ENCODE measurements at places on chromosomes 16 and 17.
A peak's percentile ranks its signal among the peaks of the same experiment; 100 is the strongest.

GRCh38 chr16:1815461-1815860, 11.2 kb downstream of the HAGH start:
- DNase-seq: no peak

DNA sequence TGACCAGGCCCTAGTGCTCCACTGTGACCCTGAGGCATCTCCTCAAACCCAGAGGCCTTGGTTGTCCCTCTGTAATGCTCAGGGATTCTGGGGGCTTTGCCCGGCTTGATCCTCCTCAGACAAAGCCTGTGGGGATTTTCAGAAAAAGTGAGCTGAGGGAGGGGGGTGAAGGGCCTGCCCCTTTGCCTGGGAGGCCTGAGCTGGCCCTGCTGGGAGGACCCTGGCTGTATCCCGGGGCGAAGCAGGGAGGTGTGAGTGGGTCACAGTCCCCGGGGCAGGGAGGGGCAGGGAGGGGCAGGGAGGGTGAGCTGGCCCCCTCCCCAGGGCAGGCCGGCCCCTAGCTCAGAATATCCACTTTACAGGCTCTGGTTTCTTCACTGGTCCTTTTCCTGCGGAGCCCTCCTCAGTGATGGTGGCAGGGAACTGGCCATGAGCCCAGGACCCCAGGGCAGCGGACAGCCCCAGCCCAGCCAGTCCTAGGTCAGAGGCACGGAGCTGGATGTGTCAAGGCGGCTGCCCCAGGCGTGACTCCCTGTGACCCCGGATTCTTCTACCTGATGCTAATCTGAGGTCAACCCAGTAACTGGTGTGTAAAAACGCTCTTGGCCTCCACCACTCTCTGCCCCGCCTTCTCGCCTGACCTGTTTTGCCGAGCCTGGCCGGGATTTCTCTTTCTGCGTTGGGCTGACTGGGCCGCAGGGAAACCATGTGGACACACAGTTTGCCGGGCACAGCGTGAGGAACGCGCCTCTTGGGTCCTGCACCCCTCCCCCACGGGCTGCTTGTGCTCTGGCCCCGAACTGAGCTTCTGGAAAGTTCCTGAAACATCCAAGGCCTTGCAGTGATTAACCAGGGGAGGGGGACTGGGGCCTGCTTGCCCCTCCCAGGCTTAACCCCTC, 5.8 kb upstream of the FASN start:
- DNase-seq: no peak

DNA sequence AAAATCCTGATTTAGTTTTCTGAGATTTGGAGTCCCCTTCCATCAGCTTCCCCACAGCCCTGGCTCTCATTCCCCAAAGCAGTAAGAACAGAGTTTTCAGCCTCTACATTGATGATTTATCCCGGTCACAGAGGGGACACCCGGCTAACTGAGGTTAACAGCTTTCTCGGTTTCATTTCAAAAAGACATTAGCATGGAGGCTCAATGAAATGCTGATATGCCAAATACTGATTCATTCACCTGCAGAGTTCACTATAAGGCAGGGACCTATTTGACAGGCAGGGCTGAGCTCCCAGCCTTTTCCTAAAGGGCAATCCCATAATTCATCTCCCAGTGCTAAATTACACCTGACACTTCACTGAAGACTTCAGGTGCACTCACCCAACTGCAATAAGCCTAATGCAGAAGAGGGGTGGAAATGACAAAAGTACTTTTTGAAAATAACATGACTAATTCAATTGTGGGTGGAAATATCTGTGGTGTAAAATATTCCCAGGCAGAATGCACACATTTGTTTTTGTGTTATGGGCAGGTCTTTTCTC, 99.8 kb upstream of the PMFBP1 start:
- no peak for DNase-seq

DNA sequence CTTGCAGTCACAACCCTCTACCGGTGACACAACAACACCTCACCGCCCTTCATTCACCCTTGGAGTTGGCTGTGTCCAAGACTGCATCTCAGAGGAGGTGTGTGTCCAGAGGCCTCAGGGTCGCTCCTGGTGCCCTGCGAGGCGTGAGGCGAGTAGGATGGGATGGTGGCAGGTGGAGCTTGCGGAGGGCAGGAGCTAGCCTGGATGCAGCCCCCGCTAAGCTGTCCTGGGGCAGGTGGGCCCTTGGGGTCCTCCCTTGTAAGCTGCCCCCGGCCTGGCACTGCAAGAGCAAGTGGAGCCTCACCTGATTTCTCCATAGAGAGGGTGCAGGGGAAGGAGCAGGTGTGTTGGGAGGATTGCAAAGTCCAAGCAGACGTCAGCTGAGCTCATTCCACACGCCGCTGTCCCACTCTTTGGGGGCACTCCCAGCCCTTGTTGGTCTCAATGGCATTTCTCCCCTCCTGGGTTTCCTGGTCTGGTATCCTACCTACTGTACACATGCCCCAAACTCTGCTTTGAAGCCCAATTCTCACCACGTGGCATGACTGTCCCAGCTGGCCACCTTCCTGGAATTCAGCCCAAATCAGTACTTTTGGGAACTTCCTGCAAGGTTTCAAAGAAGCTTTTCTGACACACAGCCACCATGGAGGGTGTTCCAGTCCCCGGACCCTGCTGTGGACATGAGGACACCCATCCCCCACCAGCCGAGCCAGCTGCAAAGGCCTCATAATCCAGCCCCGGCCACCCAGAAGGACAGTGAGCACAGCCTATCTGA, 18.1 kb upstream of the ICAM2 start:
- DNase-seq: no peak

- no peak for DNase-seq
These were observed 22.3 kb downstream of the ARHGAP27 start for GRCh38 chr17:45410144-45411091.

GRCh38 chr17:50638966-50639713, 4.5 kb downstream of the ABCC3 start:
- peak; percentile 8 for DNase-seq
